ENCODE measurements at places on chromosomes 5 and 9.

- no peak for DNase-seq
These were observed 299.2 kb upstream of the ZNF608 start for GRCh38 chr5:125045646-125046045.

- DNase-seq = no peak
These were observed 367.7 kb downstream of the CDK5RAP2 start for GRCh38 chr9:120212153-120212852.

- no peak for DNase-seq
These were observed 2.5 kb downstream of the PAIP2 start for GRCh38 chr5:139344177-139344576.

DNA sequence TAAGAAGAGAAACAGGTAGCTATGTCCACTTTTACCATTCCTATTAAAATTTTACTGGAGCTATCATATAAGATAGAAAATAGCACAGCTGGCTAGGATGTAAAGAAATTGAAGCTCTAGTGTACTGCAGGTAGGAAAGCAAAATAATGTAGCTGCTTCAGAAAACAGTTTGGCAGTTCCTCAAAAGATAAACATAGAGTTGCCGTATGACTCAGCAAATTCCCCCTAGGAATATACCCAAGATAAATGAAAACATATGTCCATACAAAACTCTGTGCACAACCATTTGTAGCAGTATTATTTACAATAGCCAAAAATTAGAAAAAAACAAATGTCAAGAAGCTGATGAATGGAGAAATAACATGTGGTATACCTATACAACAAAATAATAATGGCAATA, 64.6 kb upstream of the SHISAL2B start:
- peak; percentile 28 for DNase-seq

DNA sequence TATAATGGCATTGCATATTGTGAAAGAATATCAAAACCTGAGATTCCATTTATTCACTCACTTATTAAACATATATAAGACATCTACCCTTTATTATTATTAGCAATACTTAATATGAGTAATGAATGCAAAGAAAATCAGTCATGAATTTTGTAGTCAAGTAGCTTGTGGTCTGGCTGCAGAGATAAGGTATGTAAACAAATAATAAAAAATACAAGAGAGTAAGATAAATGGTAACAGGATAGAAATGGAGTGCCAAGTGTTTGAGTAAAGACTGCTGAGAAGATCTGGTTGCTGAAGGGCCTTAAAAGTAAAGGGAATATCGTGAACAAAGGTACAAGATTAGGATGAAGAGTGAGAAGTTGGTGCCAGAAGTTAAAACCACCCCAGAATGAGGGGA, 18.4 kb downstream of the TRIM32 start:
- DNase-seq = no peak

GRCh38 chr5:149826574-149826973, 96.5 kb downstream of the PPARGC1B start:
- no peak for DNase-seq

GRCh38 chr9:77752554-77752953, 104.4 kb upstream of the GNA14 start:
- DNase-seq = peak; percentile 81
